ENCODE measurements at places on chromosomes 7 and 10. TPM values are rescaled to one million over a fixed set of nuclear protein-coding genes. Genes with fewer than 3 reads are reported as not detected.

DNA sequence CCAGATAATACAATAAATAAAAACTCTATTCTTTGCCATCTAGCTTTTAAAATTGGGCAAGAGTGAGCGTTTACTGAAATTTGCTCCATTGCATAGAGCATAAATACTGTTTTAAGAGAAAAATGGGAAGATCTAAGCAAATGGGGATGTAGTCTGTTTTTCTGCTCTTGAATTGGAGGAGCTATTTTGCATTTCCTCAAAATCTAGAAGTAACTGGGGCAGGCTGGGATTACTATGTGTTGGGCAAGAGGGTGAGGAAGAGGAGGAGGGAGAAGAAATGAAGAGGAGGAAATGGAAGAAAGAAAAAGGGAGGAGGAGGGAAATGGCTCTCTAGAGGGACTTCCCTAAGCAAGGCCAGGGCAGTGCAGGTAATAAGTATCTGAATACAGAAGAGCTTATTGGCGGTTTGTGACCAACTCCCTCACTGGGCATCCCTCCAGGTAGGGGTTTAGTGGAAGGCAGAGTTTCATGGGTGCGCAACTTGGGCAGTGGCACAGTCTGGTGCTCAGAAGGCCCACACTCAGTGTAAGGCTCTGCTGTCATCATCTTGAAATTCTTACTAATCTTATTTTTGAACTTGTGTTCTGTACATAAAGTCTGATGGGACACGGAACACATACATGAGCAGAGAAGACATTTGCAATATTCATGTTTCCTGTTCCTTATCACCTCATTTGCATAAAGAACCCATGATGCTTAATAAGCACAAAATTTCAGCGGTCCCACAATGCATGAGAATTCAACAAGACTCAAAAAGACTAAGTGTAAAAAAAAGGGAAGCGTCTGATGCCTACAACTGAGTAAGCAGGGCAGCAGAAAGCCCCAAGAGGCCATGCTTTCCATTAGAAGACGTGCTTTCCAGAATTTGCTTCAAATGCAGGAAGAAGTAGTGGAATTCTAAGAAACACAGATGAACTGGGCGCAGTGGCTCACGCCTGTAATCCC lies 116.9 kb downstream of the EVX1 start:
- DNase-seq: no peak
- peaks cover 4% of the 10 kb centered on the region for H3K4me1 ChIP-seq
- H3K4me3 ChIP-seq: no peak overlapping the region
- H3K36me3 ChIP-seq: no peaks in the 10 kb centered on the region
- no peak overlapping the region for H3K27ac ChIP-seq

The CDC14C gene
- total RNA-seq: not detected

The SFTPD gene
- 2.2 TPM for total RNA-seq

DNA sequence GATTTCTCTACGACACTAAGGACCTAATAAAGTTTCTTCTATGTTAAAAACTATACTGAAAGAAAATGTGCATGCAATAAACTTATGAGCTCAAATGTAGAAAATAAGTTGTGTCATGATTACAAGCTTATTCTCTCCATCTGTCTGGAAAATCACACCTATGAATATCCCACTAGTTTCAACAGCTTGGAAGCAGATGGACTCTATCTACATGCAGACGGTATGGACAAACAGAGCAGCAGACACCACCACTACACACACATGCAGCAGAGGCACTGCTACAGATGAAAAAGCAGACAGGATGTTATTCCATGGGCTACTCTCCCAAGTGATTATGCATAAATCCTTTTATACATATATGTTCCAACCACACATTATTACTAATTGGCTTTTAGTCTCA lies 123.4 kb upstream of the TARP start:
- no peaks in the 10 kb centered on the region for H3K4me1 ChIP-seq
- H3K27me3 ChIP-seq: no peaks in the 10 kb centered on the region
- no peaks in the 10 kb centered on the region for H3K36me3 ChIP-seq
- H3K4me3 ChIP-seq: no peak overlapping the region

- DNase-seq: peak; percentile 47
- peaks cover 7% of the 10 kb centered on the region for H3K4me1 ChIP-seq
- no peak overlapping the region for H3K27ac ChIP-seq
- H3K36me3 ChIP-seq: no peaks in the 10 kb centered on the region
- no peaks in the 10 kb centered on the region for H3K27me3 ChIP-seq
Measured at GRCh38 chr10:132447446-132448247, 50.6 kb downstream of the PWWP2B start.

GRCh38 chr10:71079761-71080380 lies 132.5 kb upstream of the UNC5B start:
- H3K36me3 ChIP-seq: no peaks in the 10 kb centered on the region
- no peaks in the 10 kb centered on the region for H3K27me3 ChIP-seq
- no peaks in the 10 kb centered on the region for H3K4me1 ChIP-seq
- DNase-seq: no peak

DNA sequence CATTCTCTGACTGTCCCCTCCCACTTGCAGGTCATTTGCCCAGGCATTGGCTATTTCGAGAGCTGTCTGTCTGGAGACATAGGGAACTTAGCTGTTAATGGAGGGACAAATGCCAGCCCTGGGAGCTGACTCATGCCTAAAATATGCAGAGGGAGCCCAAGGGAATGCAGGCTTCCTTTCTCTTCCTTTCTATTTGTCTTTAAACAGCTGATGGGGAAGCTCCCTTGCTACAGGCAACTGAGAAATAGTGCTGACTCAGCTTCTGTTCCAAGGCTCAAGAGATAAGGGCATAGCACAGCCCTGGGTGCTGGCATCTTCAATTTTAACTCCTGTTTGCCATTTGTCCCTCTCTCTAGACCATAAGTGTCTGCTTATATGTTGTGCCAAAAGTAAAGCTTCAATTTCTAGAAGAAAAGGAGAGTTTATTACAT lies 82.7 kb upstream of the C1GALT1 start:
- H3K36me3 ChIP-seq: no peaks in the 10 kb centered on the region
- H3K4me1 ChIP-seq: no peaks in the 10 kb centered on the region
- no peak overlapping the region for H3K4me3 ChIP-seq
- no peak overlapping the region for H3K27ac ChIP-seq
- peak; percentile 66 for DNase-seq

The LRRD1 gene
- total RNA-seq: 0.60 TPM

DNA sequence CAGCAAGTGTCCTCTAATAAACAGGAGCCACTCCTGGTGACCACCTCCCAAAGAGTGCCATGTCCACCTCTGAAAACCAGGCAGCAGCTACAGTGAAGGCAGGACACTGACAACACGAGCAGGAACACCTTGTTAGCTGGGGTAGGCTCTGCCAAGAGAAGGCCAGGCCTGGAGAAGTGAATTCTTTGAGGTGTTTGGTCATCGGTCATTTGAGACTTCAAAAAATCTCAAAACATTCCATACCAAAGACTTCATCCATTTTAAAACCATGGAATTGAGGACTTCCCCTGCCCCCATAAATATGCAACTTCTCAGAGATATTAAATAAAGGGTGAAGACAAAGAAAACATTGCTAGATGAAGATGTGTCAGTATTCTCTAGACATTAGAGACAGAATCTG lies 28.4 kb upstream of the OPALIN start:
- H3K4me3 ChIP-seq: no peak overlapping the region
- no peaks in the 10 kb centered on the region for H3K27me3 ChIP-seq
- H3K27ac ChIP-seq: no peak overlapping the region
- no peaks in the 10 kb centered on the region for H3K36me3 ChIP-seq
- DNase-seq: no peak

The EN2 gene
- not detected for total RNA-seq

Data from ovary (tissue), 10 donors.